ENCODE measurements at places on chromosomes 2 and 18.
A peak's percentile ranks its signal among the peaks of the same experiment; 100 is the strongest.

DNA sequence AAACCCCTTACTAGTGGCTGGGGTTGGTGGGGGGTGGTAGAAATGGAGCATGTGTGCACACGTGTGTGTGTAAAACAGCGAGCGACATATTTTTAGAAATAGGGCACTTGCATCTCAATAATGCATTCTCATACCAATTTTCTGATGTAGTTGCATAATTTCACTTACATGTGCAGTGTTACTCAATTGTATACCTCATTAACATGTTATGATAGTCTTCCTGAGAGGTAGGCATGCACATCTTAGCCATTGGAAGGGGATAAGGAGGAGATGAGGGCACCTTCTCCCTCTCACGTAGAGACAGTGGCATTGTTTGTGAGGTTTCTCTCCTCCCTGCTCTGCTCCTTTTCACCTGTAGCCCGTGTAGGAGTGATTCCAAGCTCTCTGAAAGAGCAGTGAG is 44.6 kb upstream of the RND3 start:
- no peak for DNase-seq

DNA sequence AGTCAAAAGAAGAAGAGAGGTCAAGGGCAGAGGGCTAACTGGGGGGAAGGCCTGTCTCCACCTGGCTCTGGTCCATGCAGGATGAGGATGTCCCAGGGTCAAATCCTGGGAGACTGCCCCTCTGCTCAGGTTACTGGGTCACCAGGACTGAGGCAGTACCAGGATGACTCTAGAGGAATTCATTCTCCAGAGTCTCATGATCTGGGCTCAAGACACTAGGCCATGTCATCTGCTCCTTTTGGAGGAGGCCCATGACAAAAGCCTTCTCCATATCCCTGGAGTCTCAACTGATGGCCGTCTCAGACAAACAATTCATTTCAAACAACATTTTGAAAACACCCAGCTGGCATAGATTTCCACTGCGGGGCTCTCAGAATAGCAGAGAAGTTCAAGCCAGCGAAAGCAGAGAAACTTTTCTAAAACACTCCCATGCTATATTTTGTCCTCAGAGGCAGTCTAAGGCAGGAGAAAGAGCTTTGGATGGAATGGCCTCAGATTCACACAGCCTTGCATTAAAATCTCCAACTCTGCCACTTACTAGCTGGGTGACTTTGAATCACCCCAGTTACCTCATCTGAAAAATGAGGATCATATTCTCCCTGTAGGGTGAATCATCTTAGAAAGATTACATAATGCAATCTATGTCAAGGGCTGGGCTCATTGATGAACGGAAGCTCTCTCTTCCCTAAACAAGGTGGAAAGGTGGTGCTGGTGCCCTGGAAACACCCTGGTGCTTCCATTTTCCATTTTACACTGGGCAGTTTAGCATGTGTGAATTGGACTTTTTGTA is 48.8 kb upstream of the LCLAT1 start:
- no peak for DNase-seq

GRCh38 chr2:39522518-39522877 is 85.4 kb upstream of the MAP4K3 start:
- no peak for DNase-seq

DNA sequence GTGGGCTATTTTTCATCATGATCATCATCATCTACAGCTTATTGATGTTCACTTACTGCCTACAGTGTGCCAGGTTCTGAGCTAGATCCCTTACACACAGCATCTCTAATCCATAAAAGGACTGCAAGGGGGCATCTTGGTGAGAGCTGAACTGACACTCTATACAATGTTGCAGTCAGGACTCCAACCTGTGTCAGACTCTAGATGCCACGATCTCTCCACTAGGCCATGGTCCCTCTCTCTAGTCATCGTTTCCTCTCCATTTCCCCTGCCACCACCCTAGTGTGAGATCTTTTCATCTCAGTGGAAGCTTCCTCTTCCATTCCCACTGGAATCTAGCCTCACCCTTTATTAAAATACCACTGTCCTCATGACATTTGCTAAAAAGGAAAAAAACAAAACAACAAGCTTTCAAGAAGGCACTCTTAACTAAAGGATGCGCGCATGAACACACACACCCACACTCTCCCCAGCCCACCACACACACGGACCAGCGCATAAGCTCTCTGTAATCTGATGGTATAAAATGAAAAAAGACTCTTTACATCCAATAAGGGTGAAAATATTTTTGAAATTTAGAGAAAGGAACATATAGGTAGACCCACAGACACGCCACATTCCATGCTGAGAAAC is 93.4 kb upstream of the THOC1 start:
- DNase-seq = no peak

GRCh38 chr18:68817584-68817983 is 19.7 kb downstream of the CCDC102B start:
- no peak for DNase-seq

DNA sequence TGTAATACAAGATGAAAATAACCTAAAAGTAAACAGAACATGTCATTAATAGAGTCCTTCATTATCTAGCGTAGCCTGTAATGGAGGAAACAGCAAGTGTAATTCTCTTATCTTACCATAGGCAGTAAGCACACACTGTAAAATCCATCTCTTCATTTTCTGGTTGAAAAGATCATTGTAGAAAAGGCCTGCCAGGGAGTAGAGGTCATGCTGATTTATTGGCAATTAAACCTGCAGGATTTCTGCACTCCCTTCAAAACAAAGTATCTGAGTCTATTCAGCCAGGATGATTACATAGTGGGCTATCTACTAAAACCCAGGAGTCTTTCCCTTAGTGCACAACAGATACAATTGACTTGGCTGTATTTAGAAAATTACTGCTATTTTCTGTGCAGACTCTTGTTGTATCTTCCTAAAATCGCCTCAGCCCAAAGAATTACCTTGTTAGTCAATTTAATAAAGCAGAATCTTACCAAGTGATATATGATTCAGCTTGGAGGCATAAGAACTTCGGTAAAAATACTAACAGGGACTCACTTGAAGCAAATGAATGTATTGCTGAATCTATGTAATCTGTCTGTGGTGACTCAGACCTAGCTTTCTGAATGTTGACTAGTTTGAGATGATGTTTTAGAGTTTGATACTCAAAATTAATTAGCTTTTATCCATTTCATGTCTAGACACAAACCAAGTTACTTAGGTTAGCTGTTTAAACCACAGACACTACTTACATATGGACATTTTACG is 250.4 kb upstream of the STON1 start:
- DNase-seq = peak; percentile 48

DNA sequence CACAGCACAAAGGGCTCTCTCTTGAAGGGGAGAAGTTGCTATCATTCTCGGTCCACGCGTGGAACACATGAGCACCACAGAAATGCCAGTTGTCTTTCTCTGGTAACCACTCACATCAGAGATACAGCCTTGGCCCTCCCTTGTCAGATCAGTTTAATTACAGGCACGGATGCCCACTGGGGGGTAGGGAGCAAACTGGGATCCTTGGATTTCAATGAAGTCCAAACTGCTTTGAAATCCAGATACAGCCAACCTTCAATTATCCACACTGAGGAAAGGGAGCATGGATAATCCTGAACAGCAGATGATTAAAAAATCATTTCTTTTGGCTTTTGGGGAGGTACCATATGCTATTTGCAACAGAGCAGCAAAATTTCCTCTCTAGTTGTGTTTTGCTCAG is 63.7 kb upstream of the DAPL1 start:
- no peak for DNase-seq

GRCh38 chr18:47050468-47050867 is 15.0 kb upstream of the ELOA2 start:
- DNase-seq = peak; percentile 36
